EL (cell line): ENCODE measurements at places on chromosomes 3 and 15.

DNA sequence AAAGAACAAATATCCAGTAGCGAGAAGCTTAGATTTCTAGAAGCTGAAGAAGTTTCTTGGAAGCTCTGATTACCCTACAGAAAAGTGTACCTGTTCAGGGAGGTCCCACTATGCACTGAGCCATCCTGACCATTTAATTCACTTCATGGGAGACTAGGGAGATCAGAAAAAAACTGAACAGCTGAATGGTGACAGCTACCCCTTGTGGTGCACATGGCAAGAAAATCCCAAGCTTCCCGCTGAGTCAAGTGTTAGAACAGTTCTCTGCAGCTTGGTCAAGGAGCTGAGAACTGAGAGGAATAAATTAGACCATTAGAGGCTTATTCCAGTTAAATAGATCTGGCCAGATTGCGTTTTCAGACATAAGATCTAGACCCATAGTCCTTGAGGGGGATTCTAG is 197.2 kb upstream of the VEPH1 start:
- no peak for DNase-seq

GRCh38 chr3:55936549-55937052 is 449.5 kb upstream of the WNT5A start:
- no peak for DNase-seq

- no peak for DNase-seq
These were observed 28.5 kb downstream of the UBE2E1 start for GRCh38 chr3:23834082-23834870.

GRCh38 chr3:194000712-194001111 is 135.2 kb upstream of the HES1 start:
- DNase-seq = no peak

- peak; percentile 79 for DNase-seq
These were observed 14.9 kb upstream of the TBC1D23 start for GRCh38 chr3:100245927-100246326.

- no peak for DNase-seq
These were observed 30.1 kb upstream of the SLC24A5 start for GRCh38 chr15:48090666-48091065.
